Thoracic aorta (tissue), 2 donors: ENCODE measurements at places on chromosomes 1 and 21. TPM values are rescaled to one million over a fixed set of nuclear protein-coding genes. Genes with fewer than 3 reads are reported as not detected.

The GJB3 gene
- total RNA-seq: 0.28 TPM

The CCDC17 gene
- total RNA-seq: 2.2 TPM

The LAPTM5 gene
- total RNA-seq: 127 TPM

The TRIM17 gene
- total RNA-seq: not detected

The LRRC39 gene
- total RNA-seq: 2.4 TPM
